ENCODE measurements at places on chromosomes 1 and 21. TPM values are rescaled to one million over a fixed set of nuclear protein-coding genes. Genes with fewer than 3 reads are reported as not detected.
A peak's percentile ranks its signal among the peaks of the same experiment; 100 is the strongest.

Gene PLA2G2C
- not detected for total RNA-seq

DNA sequence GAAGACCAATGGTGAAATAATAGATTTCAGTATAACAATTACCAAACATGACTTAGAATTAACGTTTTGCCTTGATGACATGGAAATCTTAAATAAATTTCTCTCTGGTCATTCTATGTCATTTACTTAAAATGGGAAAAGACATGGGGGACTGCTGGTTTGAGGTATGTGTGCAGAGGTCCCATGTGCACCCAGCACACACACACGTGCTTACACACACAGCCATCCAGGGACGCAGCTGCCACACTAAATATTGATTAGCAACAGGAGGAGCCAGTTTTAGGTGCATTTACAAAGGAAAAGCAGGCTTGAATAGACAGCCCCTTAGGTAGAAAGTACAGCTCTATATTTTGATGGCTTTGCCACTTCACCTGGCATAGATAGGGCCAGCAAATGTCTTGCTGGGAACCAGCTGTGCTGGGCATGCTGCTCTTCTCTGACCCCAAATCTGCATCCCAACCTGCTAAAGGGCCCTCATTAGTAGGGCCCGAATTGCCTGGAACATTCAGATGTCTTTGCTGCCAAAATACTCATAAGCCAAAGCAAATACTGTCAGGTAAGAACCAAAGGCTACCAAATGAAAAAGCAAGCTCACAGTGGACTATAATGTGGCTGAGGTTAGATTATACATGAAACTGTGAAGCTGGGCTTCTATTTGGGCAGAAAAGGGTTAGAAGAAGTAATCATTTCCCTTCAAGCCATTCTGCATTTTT, 399.9 kb downstream of the HHAT start:
- DNase-seq: no peak

Gene DYNLT5
- not detected for total RNA-seq

DNA sequence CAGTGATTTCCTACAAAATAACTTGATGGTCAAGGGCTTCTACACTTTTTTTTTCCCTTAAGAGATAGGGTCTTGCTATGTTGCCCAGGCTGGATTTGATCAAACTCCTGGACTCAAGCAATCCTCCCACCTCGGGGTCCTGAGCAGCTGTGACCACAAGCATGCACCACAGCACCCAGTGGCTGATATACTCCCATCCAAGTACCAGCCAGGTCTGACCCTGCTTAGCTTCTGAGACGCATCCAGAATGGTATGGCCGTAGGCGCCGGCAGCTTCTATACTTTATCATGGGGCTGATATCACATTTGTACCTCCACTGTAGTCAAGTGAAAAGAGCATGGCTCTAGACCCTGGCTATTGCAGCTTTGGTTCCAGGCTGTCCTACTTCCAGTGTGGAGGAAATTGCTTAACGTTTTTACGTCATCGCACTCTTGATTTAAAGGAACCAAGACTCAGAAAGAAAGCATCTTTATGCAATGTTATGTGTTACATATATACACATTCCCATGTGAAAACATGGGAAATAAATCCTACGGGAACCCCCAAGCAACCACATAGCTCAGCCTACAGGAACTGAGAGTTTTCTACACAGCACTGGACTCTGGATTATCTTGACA, 39.5 kb downstream of the PDPN start:
- DNase-seq: no peak

Gene PDZK1
- total RNA-seq: 1.3 TPM

DNA sequence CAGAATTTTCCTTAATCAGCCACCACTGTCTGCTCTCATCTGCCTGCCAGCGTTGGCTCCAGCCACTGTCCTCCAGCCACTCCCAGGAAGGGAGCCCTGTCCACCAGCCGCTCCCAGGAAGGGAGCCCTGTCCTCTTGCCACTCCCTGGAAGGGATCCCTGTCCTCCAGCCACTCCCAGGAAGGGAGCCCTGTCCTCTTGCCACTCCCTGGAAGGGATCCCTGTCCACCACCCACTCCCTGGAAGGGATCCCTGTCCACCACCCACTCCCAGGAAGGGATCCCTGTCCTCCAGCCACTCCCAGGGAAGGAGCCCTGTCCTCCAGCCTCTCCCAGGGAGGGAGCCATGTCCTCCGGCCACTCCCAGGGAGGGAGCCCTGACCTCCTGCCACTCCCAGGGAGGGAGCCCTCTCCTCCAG, 726.5 kb downstream of the PTPRU start:
- peak; percentile 60 for DNase-seq

GRCh38 chr1:29752141-29752540, 515.8 kb downstream of the PTPRU start:
- no peak for DNase-seq

DNA sequence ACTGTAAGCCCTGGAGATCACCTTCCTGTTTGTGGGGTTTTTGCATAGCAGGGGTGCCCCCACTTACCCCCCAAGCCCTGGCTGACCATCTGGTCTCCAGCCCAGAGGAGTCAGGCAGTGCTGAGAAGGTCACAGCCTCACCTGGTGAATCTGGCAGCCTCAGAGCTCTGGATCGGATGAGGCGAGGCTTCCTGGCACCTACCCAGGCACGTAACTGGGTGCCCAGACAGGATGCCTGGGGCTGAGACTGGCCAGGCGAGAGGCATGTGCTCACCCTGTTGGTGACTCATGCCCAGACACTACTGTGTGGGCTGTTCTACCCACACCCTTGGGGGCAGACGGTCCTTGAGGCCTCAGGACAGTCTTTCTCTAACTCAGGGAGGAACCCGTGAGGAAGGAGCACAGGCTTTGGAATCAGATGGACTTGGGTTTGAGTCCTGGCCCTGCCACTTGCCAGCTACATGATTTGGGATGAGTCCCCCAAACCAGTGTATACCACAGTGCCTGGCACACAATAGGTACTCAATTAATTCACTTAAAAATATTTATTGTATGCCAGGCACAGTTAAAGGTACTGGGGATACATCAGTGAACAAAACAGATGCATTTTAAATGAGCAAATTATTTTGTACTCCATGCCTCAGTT, 15.1 kb upstream of the PADI3 start:
- peak; percentile 99 for DNase-seq

DNA sequence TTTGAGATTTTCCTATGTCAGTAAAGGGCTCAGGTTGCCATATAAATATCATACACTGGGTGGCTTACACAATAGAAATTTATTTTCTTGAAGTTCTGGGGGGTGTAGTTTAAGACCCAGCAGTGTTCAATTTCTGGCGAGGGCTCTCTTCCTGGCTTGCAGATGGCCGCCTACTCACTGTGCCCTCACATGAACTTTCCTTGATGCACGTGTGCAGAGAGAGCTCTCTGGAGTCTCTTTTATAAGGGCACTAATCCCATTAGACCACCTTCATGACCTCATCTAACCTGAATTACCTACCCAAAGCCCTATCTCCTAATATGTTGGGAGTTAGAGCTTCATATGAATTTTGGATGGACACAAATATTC, 21.1 kb downstream of the TMEM51 start:
- DNase-seq: no peak

Gene COG2
- 25.9 TPM for total RNA-seq

DNA sequence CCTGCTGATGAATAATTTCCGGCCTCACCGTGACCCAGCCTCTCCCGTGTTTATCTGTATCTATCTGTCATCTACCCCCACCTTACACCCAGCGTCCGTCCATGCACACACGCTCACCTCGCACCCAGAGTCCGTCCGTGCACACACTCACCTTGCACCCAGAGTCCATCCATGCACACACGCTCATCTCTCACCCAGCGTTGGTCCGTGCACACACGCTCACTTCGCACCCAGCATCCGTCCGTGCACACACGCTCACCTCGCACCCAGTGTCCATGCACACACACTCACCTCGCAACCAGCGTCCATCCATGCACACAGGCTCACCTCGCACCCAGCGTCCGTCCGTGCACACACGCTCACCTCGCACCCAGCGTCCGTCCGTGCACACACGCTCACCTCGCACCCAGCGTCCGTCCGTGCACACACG, 25.0 kb upstream of the COL18A1 start:
- DNase-seq: no peak

DNA sequence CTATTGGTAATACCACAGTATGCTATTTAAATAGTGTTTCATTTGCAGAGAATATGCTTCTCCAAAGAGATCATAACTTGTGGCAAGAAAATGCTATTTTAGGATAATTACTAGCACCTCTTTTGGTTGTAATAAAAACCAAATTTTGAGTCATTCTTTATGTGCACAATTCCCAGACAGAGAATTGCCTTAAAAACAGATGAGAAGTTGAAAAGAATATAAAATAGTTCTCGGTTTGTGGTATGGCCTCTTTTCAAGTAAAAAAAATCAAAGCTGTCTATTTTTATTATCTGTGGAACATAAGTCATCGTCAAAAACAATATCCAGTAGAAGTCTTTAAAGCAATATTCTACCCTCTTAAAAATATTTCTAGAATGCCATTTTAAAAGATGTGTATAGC, 185.9 kb downstream of the GREM2 start:
- DNase-seq: no peak

DNA sequence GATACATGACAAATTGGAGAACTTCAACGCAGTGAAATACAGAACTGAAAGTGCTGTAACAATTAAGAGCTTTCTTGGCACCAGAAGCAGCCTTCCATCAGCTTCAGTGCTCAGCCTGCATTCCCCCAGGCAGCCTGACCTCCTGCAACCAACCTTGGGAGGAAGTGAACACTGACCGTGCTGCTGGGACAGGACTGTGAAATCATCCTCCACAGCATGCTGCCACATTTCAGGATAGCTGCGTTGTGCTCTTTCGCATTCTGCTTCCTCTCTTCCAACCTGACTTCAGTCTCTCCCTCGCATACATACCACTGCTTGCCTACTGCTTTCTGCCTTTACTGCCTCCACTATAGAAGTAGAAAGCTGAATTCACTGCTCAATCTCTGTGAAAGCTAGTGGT, 388.6 kb downstream of the RWDD3 start:
- DNase-seq: no peak

DNA sequence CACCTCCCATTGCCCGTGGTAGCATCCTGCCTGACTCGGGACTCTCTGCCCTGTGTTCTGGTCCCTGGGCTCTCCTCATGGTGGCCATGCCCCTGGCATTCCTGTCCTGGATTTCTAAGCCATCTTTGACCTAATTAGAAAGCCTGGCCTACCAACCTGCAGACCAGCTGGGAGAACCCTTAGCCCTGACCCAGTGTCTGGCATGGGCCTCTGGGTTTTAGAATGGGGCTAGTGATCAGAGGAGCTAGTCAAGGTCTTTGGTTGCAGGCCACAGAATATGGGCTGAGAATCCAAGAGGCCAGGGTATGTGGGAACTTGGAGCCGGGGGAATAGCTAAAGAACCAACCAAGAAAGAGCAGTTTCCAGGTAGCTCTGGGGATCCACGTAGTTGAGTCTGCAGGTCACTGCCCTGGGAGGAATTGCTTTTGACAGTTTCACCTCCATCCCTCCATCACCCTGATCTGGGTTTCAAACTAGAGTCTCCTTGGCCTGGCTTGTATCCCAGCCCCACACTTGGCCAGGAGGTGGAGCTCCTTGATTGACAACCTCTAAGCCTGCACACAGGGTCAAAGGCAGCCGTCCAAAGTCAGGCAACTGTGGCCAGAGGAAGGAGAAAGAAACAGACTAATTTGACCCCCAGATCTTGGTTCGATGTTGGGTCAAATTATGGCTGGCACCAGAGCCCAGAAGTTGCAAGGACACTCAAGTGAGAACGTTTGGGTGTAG, 54.7 kb upstream of the ABCG1 start:
- DNase-seq: peak; percentile 33

- no peak for DNase-seq
These were observed 63.0 kb downstream of the HIVEP3 start for GRCh38 chr1:41855713-41856112.

GRCh38 chr1:35046730-35047129, 15.0 kb upstream of the ZMYM6 start:
- no peak for DNase-seq

Gene SPRR3
- total RNA-seq: not detected

- DNase-seq: no peak
These were observed 12.6 kb downstream of the C1orf115 start for GRCh38 chr1:220702733-220703270.

DNA sequence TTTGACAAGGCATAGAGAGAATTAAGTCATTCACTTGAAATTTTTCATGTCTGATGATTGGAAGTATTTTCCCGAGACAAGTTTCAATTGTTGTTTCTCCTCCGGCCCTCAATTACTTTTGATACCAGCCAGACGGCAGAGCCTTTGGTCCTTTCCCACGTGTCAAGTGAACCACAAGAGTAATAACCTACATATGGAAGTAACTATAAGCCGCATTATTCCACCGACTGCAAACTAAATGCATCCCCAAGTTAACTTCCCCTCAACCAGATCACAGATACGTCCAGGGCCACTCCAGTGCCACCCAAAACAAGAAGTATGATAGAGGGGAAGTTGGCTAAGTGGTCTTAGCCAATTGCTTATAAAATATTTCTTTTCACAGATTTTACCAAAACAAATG, 20.2 kb downstream of the COLGALT2 start:
- no peak for DNase-seq

Gene ATF3
- total RNA-seq: 37.4 TPM

- no peak for DNase-seq
These were observed 19.0 kb upstream of the PRELP start for GRCh38 chr1:203456577-203456976.

Gene ZNF670
- total RNA-seq: 7.3 TPM

- DNase-seq: no peak
These were observed 174.2 kb downstream of the LHX8 start for GRCh38 chr1:75308365-75308764.

Gene ZSCAN20
- total RNA-seq: 9.1 TPM

DNA sequence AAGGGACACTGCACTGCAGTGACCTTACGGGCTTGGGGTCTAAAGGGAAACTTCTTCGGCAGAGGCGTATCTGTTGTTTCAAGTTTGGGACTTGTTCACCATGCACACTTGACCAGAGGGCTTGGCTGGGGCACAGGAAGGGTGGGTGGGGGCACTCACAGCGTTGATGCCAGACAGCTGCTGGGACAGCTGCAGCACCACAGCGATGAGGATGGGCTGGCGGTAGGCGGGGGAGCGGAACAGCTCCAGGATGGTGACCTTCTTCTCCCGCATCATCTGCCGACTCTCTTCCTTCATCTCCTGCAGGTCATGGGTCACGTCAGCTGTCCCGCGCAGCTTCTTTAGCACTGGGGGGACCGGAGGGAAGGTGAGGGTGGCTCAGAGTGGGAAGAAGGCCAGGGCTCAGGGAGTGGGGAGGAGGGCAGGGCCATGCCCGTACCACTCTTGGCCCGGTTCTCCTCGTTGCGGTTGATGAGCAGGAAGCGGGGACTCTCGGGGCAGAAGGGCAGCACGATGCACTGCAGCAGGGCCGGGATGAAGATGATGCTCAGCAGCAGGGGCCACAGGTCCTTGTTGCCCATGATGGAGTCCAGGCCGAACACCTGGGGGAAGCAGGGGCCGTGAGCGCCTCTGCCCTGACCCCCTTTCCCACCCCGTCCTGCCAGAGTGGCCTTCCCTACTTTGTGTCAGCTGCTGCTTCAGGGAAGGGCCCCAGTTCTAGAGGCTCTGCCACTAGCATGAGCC, 29.1 kb downstream of the SLC2A1 start:
- no peak for DNase-seq

- DNase-seq: peak; percentile 19
These were observed 23.9 kb upstream of the FAAH start for GRCh38 chr1:46370214-46370633.
